ENCODE measurements at places on chromosomes 4 and X. TPM values are rescaled to one million over a fixed set of nuclear protein-coding genes. Genes with fewer than 3 reads are reported as not detected.

DNA sequence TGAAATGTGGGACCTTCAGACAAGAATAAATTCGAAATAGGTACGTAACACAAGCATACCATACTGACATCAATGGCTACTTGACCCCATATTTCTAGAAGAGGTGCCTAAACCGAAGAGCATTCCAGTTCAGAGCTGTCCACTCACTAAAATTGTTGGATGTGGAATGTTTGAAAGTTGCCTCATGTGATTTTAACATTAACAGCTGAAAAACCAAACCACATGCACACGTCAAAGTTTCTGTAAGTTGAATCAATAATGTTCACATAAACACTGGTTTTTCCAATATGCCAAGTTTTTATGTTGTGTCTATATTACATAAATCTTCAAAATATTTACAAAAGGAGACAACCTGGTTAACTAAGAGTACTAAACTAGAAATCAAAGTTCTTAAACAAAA is 3.5 kb downstream of the UBE2D3 start:
- H3K4me1 ChIP-seq = peaks cover 4% of the 10 kb centered on the region
- no peak overlapping the region for H3K27ac ChIP-seq
- H3K36me3 ChIP-seq = peaks cover 3% of the 10 kb centered on the region

GRCh38 chrX:8720136-8720535 is 11.8 kb downstream of the ANOS1 start:
- H3K27ac ChIP-seq = no peak overlapping the region
- H3K4me1 ChIP-seq = no peaks in the 10 kb centered on the region
- H3K4me3 ChIP-seq = no peak overlapping the region
- peaks cover 5% of the 10 kb centered on the region for H3K27me3 ChIP-seq

Gene FAM9B
- 0.38 TPM for polyA plus RNA-seq

DNA sequence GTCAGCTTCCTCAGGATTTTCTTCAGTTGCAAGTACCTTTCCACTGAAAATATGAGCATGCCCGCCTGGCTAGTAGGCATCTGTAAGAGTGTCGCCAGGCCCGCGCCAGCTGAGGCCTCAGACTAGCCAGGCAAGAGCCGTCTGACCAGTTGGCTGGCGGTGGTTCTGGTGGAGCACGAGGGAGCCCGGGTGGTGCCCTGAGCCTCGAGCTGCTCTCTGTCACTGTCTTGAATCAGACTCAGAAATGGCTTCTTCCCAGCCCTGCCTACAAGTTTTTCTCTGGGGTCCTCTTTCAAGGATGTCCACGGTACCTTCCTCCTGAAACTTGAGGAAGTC is 11.9 kb downstream of the GRPEL1 start:
- H3K4me1 ChIP-seq = peaks cover 23% of the 10 kb centered on the region
- H3K27ac ChIP-seq = no peak overlapping the region
- DNase-seq = no peak
- H3K4me3 ChIP-seq = no peak overlapping the region

DNA sequence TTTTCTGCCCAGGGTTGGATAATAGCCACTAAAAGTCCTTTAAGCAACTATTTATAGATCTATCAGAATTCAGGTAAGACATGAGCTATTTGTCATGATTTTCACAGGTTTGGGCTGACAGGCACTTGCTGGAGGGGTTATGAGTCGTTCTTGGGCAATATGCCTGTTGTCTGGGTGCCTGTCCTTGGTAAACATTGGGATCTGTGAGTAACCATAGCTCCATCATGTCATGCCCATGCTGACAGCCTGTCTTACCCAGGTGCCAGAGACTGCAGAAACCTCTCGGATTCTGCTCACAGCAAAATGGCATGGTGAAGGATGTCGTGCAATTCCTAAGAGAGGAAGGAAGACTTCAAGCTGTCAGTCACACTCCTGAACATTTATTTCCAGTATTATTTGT is 116.0 kb upstream of the PUDP start:
- DNase-seq = no peak
- no peaks in the 10 kb centered on the region for H3K27me3 ChIP-seq
- H3K36me3 ChIP-seq = peaks cover 2% of the 10 kb centered on the region
- H3K4me3 ChIP-seq = no peak overlapping the region

DNA sequence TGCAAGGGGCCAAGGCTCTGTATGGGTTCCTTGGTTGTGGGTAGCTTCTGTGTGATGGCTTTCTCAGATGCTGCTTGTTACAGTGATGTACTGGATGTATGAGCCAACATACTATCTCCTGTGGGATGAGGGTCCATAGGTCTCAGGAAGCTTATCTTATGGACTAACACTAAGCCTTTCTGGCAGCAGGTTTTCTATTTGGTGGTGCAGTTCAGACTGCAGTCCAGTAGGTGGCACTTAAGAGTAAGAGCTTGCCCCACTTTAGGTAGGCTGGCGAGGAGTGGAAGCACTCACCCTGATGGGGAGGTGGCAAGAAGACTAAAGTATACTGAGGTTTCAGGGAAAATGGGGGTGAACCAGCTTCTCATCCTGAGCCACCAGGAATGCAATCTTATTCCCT is 306.7 kb upstream of the MAOA start:
- H3K4me3 ChIP-seq = no peak overlapping the region
- H3K27me3 ChIP-seq = no peaks in the 10 kb centered on the region
- no peak for DNase-seq

DNA sequence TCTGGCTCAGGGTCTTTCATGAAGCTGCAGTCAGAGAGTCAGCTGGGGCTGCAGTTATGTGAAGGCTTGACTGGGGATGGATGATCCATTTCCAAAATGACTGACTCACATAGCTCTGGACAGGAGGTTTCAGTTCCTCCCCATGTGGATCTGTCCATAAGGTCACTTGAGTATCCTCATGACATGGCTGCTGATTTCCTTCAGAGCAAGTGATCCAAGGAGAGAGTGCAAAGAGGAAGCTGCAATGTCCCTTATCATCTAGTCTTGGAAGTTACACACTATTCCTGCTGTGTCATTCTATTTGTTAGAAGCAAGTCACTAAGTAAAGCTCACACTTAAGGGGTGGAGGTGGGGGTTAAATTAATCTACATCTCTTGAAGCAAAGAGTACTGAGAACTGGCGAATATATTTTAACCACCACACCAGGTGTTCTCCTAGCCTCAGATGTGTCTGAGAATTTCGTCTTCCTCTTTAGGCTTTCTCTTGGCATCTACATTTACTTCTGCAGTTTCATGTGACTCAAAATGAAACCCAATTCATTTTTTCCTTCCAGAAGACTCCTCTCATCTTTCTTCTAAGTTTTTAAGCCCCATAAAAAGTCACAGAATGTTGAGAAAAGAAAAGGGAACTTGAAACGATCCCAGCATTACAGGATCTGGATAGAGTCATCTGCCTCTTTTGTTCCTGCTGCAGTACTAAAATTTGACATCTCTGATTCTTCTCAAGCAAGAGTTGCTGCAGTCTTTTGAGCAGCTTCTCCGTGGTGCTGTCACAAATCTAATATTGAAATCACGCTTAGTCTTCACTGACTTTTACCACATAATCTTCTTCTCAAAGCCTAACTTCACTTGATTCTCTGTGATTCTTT is 3.8 kb upstream of the GRPR start:
- H3K36me3 ChIP-seq = no peaks in the 10 kb centered on the region
- peaks cover 7% of the 10 kb centered on the region for H3K27me3 ChIP-seq
- no peak overlapping the region for H3K27ac ChIP-seq
- H3K4me3 ChIP-seq = no peak overlapping the region
- H3K4me1 ChIP-seq = no peaks in the 10 kb centered on the region

DNA sequence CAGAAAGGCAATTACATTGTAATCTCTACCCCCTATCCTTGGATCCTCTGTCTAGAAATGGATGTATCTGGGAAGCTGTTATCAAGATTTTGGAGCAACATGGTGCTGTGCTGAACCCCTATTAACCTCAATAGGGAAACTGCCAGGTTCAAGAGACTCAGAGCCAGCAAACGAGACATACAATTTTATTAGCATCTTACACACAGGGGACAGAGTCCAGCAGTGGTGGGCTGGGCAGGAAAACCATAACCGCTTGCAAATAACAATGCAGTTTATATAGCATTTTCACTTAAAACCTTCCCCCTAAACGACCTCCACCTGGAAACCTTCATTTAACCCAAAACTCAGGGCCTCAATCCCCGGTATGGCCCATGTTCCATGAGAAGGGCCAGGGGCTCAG is 79.5 kb downstream of the SYTL5 start:
- no peak overlapping the region for H3K27ac ChIP-seq
- peaks cover 5% of the 10 kb centered on the region for H3K27me3 ChIP-seq
- H3K36me3 ChIP-seq = no peaks in the 10 kb centered on the region
- no peaks in the 10 kb centered on the region for H3K4me1 ChIP-seq
- no peak overlapping the region for H3K4me3 ChIP-seq
- DNase-seq = no peak

- H3K27me3 ChIP-seq = no peaks in the 10 kb centered on the region
- no peak for DNase-seq
- H3K4me3 ChIP-seq = no peak overlapping the region
- no peak overlapping the region for H3K27ac ChIP-seq
- no peaks in the 10 kb centered on the region for H3K36me3 ChIP-seq
- no peaks in the 10 kb centered on the region for H3K4me1 ChIP-seq
These were observed 240.9 kb upstream of the VEGFC start for GRCh38 chr4:177033632-177034031.

- DNase-seq = no peak
- H3K36me3 ChIP-seq = no peaks in the 10 kb centered on the region
- H3K27ac ChIP-seq = no peak overlapping the region
- H3K4me3 ChIP-seq = no peak overlapping the region
These were observed 119.2 kb upstream of the VCX3B start for GRCh38 chrX:8345473-8345872.

- no peak for DNase-seq
- no peaks in the 10 kb centered on the region for H3K36me3 ChIP-seq
- no peaks in the 10 kb centered on the region for H3K27me3 ChIP-seq
- no peak overlapping the region for H3K4me3 ChIP-seq
These were observed 167.8 kb upstream of the PCDH18 start for GRCh38 chr4:137700072-137700471.

DNA sequence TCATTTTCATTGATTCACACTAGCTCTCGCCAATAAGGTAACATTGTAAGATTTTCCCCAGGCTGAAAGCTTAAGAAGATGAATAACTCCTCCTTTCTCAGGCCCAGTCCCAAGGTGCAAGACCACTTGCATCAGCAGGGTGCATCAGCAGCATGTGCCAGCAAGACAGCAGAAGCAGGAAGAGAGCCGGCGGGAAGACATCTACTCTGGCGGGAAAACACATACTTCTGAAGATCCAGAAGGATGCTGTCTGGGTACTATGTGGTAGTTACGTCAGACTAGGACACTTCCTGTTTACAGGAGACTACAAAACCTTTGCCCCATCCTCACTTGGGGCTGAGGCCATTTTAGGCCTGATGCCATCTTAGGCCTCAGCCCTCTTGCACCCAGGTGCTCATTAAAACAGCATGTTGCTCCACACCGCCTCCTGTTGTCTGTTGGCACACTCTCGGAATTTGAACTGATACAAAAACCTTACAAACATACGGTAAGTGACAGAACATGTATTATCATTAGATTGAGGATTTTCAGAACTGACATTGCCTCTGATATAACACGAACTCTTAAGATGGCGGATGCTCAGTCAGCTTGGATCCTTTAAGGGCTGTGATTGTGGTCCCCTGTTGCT is 886.5 kb upstream of the EPHA5 start:
- no peaks in the 10 kb centered on the region for H3K4me1 ChIP-seq
- no peaks in the 10 kb centered on the region for H3K36me3 ChIP-seq
- H3K4me3 ChIP-seq = no peak overlapping the region
- DNase-seq = no peak
- no peaks in the 10 kb centered on the region for H3K27me3 ChIP-seq

Gene MAPK10
- polyA plus RNA-seq = 113 TPM

GRCh38 chrX:9188117-9188516 is 154.2 kb upstream of the FAM9B start:
- no peak overlapping the region for H3K4me3 ChIP-seq
- DNase-seq = no peak
- no peak overlapping the region for H3K27ac ChIP-seq
- H3K27me3 ChIP-seq = peaks cover 8% of the 10 kb centered on the region

- H3K36me3 ChIP-seq = no peaks in the 10 kb centered on the region
- H3K27ac ChIP-seq = no peak overlapping the region
- no peaks in the 10 kb centered on the region for H3K4me1 ChIP-seq
- H3K27me3 ChIP-seq = no peaks in the 10 kb centered on the region
- no peak for DNase-seq
- no peak overlapping the region for H3K4me3 ChIP-seq
These were observed 179.9 kb upstream of the PPP3CA start for GRCh38 chr4:101527188-101527587.

GRCh38 chr4:158885564-158885963 is 116.7 kb downstream of the FNIP2 start:
- H3K36me3 ChIP-seq = peaks cover 16% of the 10 kb centered on the region
- H3K27me3 ChIP-seq = no peaks in the 10 kb centered on the region
- DNase-seq = no peak
- H3K4me3 ChIP-seq = no peak overlapping the region
- no peaks in the 10 kb centered on the region for H3K4me1 ChIP-seq

GRCh38 chr4:68337522-68337921 is 12.4 kb downstream of the YTHDC1 start:
- no peaks in the 10 kb centered on the region for H3K27me3 ChIP-seq
- H3K4me1 ChIP-seq = peaks cover 5% of the 10 kb centered on the region
- H3K27ac ChIP-seq = no peak overlapping the region
- no peak for DNase-seq

Gene TCEAL1
- 53.4 TPM for polyA plus RNA-seq

Gene PPP4R3C
- polyA plus RNA-seq = not detected

GRCh38 chr4:41232406-41232805 is 18.1 kb upstream of the APBB2 start:
- no peaks in the 10 kb centered on the region for H3K27me3 ChIP-seq
- no peak overlapping the region for H3K4me3 ChIP-seq
- no peak overlapping the region for H3K27ac ChIP-seq
- H3K4me1 ChIP-seq = no peaks in the 10 kb centered on the region

GRCh38 chr4:155542415-155542814 is 124.2 kb upstream of the GUCY1A1 start:
- H3K27ac ChIP-seq = no peak overlapping the region
- no peaks in the 10 kb centered on the region for H3K27me3 ChIP-seq
- no peaks in the 10 kb centered on the region for H3K4me1 ChIP-seq
- no peak overlapping the region for H3K4me3 ChIP-seq
- DNase-seq = no peak

Gene HSFX4
- not detected for polyA plus RNA-seq

DNA sequence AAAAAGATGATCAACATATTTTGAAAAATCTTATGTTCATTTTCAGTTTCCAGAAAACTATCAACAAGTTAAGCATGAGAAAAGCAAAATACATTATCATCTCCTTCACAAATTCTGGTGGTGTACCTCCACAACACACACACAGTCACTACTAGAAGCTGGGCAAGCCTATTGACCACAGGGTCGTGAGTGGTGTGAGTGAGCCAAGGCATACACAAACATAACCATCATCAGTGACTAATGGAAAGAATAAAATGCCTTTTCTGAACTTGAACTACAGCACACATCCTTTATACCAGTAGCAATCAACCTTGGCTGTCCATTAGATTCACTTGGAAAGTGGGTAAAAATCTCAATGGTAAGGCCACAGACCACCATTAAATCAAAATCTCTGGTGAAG is 180.2 kb downstream of the FAM47B start:
- H3K36me3 ChIP-seq = no peaks in the 10 kb centered on the region
- no peak for DNase-seq
- H3K4me1 ChIP-seq = no peaks in the 10 kb centered on the region
- no peak overlapping the region for H3K4me3 ChIP-seq
- H3K27ac ChIP-seq = no peak overlapping the region
